Left cardiac atrium (tissue), 4 donors: ENCODE measurements at places on chromosomes 7 and 10.

GRCh38 chr7:73841689-73842066, 638 bp downstream of the METTL27 start:
- no peak for DNase-seq

GRCh38 chr7:26318921-26319320, 27.3 kb downstream of the SNX10 start:
- no peak for DNase-seq

DNA sequence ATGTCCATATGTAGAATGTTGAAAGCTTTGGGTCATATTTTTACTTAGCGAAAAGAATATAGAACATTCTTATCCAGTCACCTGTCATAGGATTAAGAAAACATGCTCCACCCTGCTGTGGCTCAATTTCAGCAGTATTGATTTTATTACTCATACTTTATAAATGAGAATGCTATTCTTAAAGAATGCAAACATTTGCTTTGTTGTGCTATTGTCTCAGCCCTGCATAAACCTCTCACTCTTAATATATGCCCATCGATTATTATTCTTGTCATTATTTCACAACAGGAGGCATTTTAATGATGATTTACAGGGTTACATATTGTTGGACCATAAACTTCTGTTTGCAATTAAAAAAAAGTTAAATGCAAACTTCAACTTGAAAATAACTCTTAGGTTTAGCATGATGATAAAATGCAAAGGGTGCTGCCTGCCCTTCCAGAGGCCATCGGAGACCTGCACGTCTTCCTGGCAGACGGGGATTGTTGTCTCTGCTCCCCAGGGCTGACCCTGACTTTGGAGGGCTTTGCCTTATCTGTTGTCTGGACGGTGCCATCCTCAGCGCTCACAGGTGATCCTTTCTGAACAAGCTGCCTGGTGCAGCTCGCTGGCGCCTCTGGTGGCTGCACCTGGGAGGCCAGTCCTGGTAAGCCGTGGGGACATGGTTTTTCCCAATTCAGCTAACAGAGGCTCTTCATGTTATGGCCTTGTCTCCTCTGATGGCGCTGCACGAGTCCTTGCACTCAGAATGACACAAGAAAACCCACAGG, 50.0 kb upstream of the SHH start:
- no peak for DNase-seq

DNA sequence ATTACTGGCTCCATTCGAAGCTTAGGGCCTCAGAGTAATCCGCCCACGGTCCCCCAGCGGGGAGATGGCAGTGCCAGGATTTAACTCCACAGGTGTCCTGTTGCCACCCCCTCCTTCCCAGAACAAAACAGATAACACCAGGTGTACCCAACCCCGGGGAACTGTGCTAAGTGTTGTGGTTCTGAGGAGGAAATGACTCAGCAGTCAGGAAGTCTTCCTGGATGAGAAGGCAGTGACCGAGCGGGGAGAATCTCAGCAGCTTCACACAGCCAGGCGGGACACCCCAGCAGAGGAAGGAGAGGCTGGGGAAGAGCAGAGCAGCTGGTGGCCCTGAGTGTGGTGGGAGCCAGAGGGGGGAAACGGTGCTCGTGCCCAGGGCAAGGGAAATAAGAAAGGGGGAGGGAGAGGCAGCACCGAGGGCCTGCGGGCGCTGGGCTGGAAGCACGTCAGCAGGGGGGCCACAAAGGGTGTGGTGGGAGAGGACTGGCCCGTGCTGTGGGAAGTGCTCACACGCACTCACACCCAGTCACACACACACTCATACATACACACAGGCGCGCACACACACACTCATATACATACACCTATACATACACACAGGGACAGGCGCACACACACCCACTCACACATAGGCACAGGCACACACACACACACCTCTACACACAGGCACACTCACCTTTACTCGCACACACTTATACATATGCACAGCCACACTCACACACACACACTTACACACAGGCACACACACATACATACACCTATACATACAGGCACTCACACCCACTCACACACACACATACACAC, 59.8 kb upstream of the CHST15 start:
- DNase-seq, result peak; percentile 60

- peak; percentile 66 for DNase-seq
Observed at GRCh38 chr7:105210721-105211205, 178.0 kb downstream of the SRPK2 start.

- DNase-seq, result no peak
Observed at GRCh38 chr10:63515002-63515763, 6.0 kb upstream of the REEP3 start.

DNA sequence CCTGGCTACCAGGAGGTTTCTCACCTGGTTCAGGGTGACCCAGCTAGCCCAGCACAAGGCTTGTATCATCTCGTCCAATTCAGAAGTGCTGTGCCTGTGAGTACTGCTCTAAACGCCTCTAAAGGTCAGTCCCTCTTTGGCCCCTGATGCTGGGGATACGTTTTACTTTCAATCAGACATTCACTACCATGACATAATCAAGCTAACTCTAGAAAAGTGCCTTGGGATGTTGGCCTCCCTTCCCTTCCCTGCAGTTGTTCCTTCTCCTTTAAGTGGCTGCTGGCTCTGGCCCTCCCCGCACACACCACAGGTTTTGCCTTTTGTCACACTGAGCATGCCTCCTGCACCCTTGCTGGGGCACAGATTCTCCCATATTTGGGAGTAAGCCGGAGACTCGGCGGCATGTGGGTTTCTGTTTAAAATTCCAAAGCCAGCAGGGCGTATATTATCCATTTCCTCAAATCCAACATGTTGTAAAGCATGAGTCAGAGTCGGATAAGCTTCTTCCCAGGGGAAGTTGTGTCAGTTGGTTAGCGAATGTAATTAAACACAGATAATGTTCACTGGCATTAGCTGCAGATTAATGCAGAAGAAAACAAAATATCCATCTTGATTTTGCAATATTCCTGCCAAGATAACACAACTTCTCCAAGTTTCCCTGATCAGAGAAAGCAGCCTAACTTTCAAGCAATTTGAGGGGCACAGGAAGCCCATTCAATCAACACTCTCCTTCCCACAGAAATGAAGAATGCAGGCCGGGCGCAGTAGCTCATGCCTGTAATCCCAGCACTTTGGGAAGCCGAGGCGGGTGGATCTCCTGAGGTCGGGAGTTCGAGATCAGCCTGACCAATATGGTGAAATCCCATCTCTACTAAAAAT, 31.8 kb upstream of the VCL start:
- DNase-seq, result peak; percentile 86

GRCh38 chr7:44201813-44202212, 1.0 kb downstream of the YKT6 start:
- DNase-seq, result no peak

GRCh38 chr7:89621925-89622641, 532.2 kb upstream of the STEAP1 start:
- DNase-seq, result no peak

GRCh38 chr7:98922392-98923187, 44.3 kb downstream of the TRRAP start:
- peak; percentile 41 for DNase-seq

- DNase-seq, result no peak
Observed at GRCh38 chr7:53740971-53741370, 705.5 kb downstream of the POM121L12 start.

GRCh38 chr7:84524714-84525694, 330.4 kb upstream of the SEMA3A start:
- DNase-seq, result peak; percentile 19

DNA sequence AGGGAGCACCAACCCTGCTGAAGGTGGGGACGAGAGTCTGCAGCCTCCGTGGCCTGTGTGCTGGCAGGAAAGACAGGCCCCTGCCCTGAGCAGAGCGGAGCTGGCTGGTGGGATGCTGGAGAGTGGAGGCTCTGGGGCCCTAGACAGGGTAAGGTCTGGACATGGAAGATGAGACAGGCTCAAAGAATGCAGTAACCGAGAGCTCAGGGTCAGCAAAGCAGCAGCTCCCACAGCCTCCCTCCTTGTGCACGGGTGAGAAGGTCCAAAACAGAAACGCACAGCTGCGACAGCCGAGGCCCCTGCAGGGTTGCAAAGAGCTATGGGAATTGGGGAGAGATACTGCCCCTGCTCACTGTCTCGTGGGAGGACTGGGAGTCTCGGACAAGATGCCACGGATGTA, 80.5 kb downstream of the TNS3 start:
- DNase-seq, result no peak

DNA sequence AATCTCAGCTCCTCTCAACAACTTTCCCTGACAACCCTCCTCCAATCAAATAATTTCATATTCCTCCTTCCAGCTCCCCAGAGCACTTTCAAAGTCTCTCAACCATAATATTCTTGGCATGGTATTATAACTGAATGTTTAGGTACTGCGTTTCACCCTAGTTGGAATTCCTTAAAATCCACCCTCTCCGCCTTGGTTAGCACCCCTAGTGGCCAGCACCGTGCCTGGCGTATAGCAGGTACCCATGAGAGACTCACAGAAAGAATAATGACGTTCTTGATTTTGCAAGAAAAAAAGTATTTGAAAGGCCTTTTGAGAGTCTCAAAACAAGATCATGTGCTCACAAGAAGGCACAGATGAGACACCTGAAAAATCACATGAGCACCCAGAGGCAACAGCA, 50.9 kb downstream of the GLI3 start:
- DNase-seq, result no peak

DNA sequence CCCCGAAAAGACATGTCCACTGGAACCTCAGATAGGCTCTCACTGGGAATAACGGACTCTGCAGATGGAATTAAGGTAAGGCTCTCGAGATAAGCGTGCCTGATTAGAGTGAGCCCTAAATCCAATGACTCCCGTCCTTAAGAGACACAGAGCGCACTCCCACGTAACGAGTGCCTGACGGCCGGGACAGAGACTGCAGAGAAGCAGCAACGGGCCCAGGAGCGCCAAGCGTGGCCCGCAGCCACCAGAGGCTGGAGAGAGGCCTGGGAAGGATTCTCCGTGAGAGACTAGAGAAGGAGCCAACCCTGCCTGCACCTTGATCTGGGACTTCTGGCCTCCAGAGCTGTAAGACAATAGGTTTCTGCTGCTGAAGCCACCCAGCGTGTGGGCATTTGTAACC, 20.0 kb upstream of the TNRC18 start:
- DNase-seq, result no peak

GRCh38 chr10:133004478-133004877, 62.1 kb upstream of the CFAP46 start:
- DNase-seq, result no peak

DNA sequence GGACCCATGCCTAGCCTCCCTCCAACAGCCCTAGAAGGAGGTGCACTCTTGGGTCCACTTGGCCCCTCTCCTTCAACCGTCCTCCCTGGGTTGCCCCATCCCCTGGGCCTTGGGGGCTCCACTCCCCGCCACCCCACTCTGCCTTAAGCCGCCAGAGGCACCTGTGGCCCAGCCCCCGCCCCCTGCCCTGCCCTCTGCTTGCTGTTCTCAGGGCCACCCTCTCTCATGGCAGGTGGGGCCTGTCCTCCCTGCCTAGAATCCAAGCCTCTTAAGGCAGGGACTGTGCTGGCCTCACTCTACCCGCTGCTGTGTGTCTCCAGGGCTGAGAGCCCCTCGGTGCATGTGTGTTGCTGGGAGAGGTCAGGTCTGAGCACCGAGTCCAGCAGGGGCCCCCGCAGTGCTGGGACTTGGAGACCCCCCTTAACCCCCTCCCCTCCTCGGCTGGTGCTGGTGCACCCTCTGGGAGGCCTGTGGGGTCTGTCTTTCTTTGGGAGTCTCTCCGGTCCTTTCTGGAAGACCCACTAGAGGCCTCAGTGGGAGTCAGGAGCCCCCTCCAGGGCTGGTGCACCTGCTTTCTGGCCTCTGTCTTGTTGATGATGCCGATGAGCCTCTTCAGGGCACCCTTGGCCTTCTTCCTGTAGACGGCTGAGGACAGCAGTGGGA, 43.8 kb downstream of the CFAP46 start:
- DNase-seq, result no peak
